ENCODE measurements at places on chromosomes 11 and 22.
A peak's percentile ranks its signal among the peaks of the same experiment; 100 is the strongest.

DNA sequence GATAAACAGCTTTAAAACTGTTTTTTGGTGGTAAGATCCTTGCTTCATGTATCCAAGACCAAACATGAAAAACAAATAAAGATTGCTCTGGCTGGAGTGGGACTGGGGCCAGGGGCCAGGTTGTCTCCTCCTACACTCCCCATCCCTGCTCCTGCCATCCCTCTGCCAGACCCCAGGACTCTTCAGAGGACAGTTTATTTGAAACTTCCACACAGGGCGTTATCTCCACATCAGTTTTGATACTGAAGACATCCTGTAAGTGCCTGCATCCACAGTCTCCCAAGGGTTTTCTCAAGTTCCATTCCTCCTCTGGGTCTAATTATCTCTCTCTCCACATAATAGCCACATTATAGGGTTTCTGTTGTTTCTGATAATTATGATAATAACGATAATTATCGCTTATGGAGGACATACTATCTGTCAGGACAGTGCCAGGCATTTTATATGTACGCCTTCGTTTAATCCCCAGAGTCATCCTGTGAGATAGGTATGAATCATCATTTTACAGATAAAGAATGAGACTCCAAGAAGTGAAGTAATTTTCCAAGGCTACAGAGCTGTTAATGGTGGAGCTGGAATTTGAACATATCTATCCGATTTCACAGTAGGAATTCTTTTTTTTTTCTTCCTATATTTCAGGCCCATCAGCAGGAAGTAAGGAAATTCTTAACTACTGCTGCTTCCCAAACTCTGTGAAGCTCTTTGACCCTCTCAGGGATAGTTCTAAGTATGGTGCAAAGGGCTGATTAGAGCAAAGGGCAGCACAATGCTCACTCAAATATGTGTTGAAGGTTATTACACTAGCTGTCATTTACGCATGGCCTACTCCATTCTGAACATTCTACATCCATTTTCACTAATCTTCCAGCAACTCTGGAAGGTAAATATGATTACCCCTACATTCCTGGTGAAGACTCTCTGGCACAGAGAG, 488.0 kb upstream of the CCDC90B start:
- no peak overlapping the region for H3K27ac ChIP-seq
- no peaks in the 10 kb centered on the region for H3K36me3 ChIP-seq
- H3K4me3 ChIP-seq, result no peak overlapping the region
- no peaks in the 10 kb centered on the region for H3K27me3 ChIP-seq
- peaks cover 4% of the 10 kb centered on the region for H3K4me1 ChIP-seq
- DNase-seq, result no peak

GRCh38 chr11:78351193-78351592, 66.4 kb downstream of the GAB2 start:
- H3K4me1 ChIP-seq, result peaks cover 63% of the 10 kb centered on the region
- H3K27ac ChIP-seq, result peak overlapping the region; percentile 97
- no peak overlapping the region for H3K4me3 ChIP-seq
- DNase-seq, result no peak

GRCh38 chr11:7513234-7514098, at the start of gene PPFIBP2:
Gene PPFIBP2 (plus strand): TSS chr11:7513999. CDS start chr11:7549476, 35,477 bp downstream.
- H3K27ac ChIP-seq, result peak within 1 kb of the TSS; percentile 96
- peak; percentile 91 for DNase-seq
- H3K4me1 ChIP-seq, result peaks cover 52% of the 10 kb centered on the region

GRCh38 chr11:10397226-10397987, 57.7 kb upstream of the AMPD3 start:
- no peak for DNase-seq
- no peaks in the 10 kb centered on the region for H3K36me3 ChIP-seq
- H3K4me1 ChIP-seq, result peaks cover 8% of the 10 kb centered on the region
- no peak overlapping the region for H3K4me3 ChIP-seq
- no peaks in the 10 kb centered on the region for H3K27me3 ChIP-seq

- no peak for DNase-seq
- H3K27me3 ChIP-seq, result peaks cover 3% of the 10 kb centered on the region
- peaks cover 36% of the 10 kb centered on the region for H3K4me1 ChIP-seq
Measured at GRCh38 chr11:122313581-122313980, 197.6 kb upstream of the BLID start.

DNA sequence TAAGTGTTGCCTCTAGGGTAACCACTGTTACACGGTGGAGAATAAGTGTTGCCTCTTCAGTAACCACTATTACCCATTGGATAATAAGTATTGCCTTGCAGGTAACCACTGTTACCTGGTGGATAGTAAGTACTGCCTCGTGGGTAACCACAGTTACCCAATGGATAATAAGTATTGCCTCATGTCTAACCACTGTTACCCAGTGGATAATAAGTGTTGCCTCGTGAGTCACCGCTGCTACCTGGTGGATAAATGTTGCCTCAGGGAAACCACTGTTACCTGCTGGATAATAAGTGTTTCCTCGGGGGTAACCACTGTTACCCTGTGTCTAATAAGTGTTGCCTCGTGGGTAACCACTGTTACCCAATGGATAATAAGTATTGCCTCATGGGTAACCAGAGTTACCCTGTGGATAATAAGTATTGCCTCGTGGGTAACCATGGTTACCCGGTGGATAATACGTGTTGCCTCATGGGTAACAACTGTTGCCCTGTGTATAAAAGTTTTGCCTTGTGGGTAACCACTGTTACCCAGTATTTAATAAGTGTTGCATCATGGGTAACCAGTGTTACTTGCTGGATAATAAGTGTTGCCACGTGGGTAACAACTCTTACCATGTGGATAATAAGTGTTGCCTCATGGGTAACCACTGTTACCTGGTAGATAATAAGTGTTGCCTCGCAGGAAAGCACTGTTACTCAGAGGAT, 12.3 kb upstream of the NXPE4 start:
- no peak overlapping the region for H3K27ac ChIP-seq
- no peak for DNase-seq
- H3K36me3 ChIP-seq, result no peaks in the 10 kb centered on the region
- no peak overlapping the region for H3K4me3 ChIP-seq

DNA sequence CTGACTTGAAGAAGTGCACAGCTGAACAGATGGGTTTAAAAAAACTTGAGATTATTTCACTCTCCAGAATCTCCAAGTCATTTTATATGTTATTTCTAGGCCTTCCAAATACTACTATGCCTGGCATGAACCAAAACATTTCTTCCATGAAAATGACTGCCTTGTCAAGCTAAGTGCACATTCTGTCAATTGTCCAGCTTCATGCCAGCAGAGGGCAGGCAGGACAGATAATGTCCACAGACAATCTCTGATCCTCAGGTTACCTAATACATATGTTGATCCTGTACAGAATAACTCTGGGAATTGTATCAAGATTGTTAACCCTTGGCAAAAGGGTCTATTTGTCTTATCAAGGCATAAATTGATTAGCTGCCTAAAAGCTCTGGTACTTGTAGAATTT, 229.5 kb downstream of the AASDHPPT start:
- no peak overlapping the region for H3K27ac ChIP-seq
- no peak overlapping the region for H3K4me3 ChIP-seq
- no peaks in the 10 kb centered on the region for H3K27me3 ChIP-seq
- DNase-seq, result no peak
- H3K4me1 ChIP-seq, result peaks cover 2% of the 10 kb centered on the region

- no peak for DNase-seq
- no peak overlapping the region for H3K4me3 ChIP-seq
- no peaks in the 10 kb centered on the region for H3K27me3 ChIP-seq
- H3K36me3 ChIP-seq, result no peaks in the 10 kb centered on the region
Measured at GRCh38 chr22:24207264-24208011, 26.2 kb downstream of the SUSD2 start.

DNA sequence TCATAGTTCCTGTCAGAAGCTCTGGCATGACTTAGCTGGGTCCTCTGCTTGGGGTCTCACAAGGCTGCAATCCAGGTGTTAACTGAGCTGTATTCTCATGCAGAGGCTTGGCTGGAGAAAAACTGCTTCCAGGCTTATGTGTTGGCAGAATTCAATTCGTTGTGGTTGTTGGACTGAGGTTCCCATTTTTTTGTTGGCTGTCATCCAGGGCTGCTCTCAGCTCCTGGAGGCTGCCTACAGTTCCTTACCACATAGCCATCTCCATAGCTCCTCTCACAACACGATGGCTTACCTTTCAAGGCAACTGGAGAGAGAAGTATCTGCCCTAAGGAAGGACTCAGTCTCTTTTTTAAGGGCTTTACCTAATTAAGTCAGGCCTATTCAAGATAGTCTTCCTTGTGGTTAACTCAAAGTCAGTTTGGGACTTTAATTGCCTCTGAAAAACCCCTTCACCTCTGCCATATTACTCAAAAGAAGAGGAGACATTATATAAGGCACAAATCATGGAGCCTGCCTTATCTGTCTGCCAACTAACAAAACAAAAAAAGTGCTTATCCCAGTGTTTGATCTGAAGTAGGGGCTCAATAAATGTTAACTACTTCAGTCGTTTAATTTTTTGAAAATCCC, 35.2 kb downstream of the OR2AG2 start:
- H3K27me3 ChIP-seq, result peaks cover 13% of the 10 kb centered on the region
- H3K27ac ChIP-seq, result no peak overlapping the region
- H3K4me3 ChIP-seq, result no peak overlapping the region
- no peak for DNase-seq

DNA sequence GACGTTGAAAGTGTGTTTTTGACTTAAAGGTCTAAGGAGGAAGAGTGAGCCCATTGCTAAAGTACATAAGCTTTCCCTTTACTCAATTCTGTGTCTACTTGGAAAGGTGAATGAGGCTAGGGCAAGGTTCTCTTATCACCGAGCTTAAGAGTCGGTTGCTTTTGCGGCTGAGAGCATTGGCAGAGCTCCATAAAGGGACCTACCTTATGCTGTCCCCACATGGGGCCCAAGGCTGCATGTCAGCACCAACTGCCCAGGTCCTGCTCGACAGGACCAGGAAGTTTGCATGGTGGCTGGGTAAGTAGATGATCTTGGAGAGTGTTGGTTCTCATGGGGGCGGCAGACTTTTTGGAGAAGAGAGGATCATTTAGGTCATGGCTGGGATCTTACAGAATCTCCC, 91.2 kb downstream of the ZBTB16 start:
- peaks cover 95% of the 10 kb centered on the region for H3K27me3 ChIP-seq
- H3K27ac ChIP-seq, result no peak overlapping the region
- no peak for DNase-seq
- H3K36me3 ChIP-seq, result no peaks in the 10 kb centered on the region

DNA sequence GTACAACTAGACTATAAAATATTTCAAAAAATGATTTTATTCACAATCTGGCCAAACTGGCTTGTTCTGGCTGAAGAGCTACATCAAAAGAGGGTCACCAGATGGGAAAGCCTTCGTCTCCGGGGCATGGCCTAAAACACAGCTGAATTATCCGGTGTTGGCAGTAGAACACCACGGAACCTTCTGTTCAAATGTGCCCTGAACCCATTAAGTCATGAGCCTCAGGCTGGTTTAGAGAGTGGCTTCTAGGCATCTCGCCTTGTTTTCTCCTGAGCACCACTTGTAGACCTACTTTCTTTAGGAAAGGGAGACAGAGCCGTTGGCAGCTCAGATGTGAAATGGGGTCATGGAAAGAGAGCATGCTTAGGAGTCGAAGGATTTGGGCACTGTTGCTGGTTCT, 890.2 kb downstream of the NTM start:
- peaks cover under 1% of the 10 kb centered on the region for H3K4me1 ChIP-seq
- H3K4me3 ChIP-seq, result no peak overlapping the region
- DNase-seq, result no peak
- H3K36me3 ChIP-seq, result no peaks in the 10 kb centered on the region

GRCh38 chr11:110032957-110033570, 60.1 kb upstream of the ZC3H12C start:
- no peak overlapping the region for H3K4me3 ChIP-seq
- no peaks in the 10 kb centered on the region for H3K27me3 ChIP-seq
- DNase-seq, result no peak
- H3K36me3 ChIP-seq, result no peaks in the 10 kb centered on the region
- H3K4me1 ChIP-seq, result peaks cover 5% of the 10 kb centered on the region

DNA sequence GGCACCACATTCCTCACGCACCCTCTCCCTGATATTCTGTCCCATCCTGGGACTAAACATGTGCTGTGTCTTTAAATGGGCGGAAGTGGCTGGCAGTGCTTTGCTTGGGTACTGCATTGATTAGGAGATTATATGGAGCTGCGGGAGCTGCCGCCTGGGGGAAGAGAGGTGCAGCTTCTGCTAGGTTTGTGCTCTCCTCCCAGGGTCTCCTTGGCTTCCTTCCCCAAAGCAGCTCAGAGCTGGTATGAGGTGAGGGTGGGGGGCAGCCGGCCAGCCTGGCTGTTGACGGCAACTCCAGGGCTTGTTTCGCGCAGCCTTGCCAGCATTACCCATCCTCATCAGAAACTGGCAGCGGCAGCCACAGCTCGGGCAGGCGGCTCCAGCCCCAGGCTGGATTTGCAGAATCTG, 95.4 kb downstream of the GRAMD1B start:
- DNase-seq, result no peak
- peaks cover 2% of the 10 kb centered on the region for H3K4me1 ChIP-seq
- H3K36me3 ChIP-seq, result peaks cover 5% of the 10 kb centered on the region
- H3K27ac ChIP-seq, result no peak overlapping the region

- DNase-seq, result peak; percentile 73
- H3K4me3 ChIP-seq, result no peak overlapping the region
- peaks cover 4% of the 10 kb centered on the region for H3K36me3 ChIP-seq
- no peak overlapping the region for H3K27ac ChIP-seq
- peaks cover 13% of the 10 kb centered on the region for H3K27me3 ChIP-seq
Measured at GRCh38 chr11:107689317-107690202, 22.3 kb downstream of the SLN start.

GRCh38 chr22:39594411-39594810, 23.9 kb downstream of the CACNA1I start:
- no peak for DNase-seq
- no peak overlapping the region for H3K4me3 ChIP-seq
- H3K27me3 ChIP-seq, result peaks cover 25% of the 10 kb centered on the region
- H3K36me3 ChIP-seq, result no peaks in the 10 kb centered on the region
- H3K4me1 ChIP-seq, result peaks cover 3% of the 10 kb centered on the region
- no peak overlapping the region for H3K27ac ChIP-seq

GRCh38 chr22:35540595-35541253, at the start of gene RASD2:
Gene RASD2 (plus strand): TSS chr22:35540831. CDS start chr22:35546810, 5,979 bp downstream.
- H3K4me3 ChIP-seq, result peak within 1 kb of the TSS; percentile 64
- no peak within 1 kb of the TSS for H3K27ac ChIP-seq
- DNase-seq, result no peak
- peaks cover 2% of the 10 kb centered on the region for H3K4me1 ChIP-seq
- H3K36me3 ChIP-seq, result no peaks in the 10 kb centered on the region
- H3K27me3 ChIP-seq, result peaks cover 72% of the 10 kb centered on the region

DNA sequence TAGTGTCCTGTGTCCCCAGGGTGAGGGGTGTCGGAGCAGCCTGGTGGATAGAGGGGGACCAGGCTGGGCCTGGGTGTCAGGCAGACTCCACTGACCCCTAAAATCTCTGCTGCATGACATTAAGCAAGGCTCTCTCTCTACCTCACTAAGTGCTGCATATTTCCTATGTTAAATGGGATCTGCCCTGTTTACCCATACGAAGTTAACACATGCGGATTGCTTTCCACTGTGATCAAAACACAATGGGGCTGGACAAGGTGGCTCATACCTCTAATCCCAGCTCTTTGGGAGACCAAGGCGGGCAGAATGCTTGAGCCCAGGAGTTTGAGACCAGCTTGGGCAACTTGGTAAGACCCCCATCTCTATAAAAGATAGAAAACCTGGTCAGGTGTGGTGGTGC, 426.2 kb downstream of the MIAT start:
- H3K4me3 ChIP-seq, result no peak overlapping the region
- no peaks in the 10 kb centered on the region for H3K36me3 ChIP-seq
- DNase-seq, result no peak
- H3K27me3 ChIP-seq, result peaks cover 42% of the 10 kb centered on the region
- H3K4me1 ChIP-seq, result no peaks in the 10 kb centered on the region
